Stimulated activated CD4-positive, alpha-beta T cell treated with anti-CD3 and anti-CD28 coated beads, Interleukin-1b, Interleukin-23, amount 100 ng/mL, for 1 hour (primary cell): ENCODE measurements at places on chromosomes 4 and X.

GRCh38 chr4:38857354-38858096 is 908 bp upstream of the TLR6 start:
- DNase-seq: no peak

GRCh38 chr4:151045907-151046306 is 30.8 kb upstream of the LRBA start:
- DNase-seq: no peak

- DNase-seq: no peak
Observed at GRCh38 chr4:101660607-101661006, 129.9 kb upstream of the BANK1 start.

- no peak for DNase-seq
Observed at GRCh38 chrX:150202641-150203247, 160.4 kb upstream of the MAMLD1 start.

GRCh38 chr4:154998284-154998683 is 210.2 kb upstream of the NPY2R start:
- DNase-seq: no peak

GRCh38 chr4:4247696-4248028 is 361 bp downstream of the TMEM128 start:
- no peak for DNase-seq

GRCh38 chrX:84144281-84144680 is 43.7 kb downstream of the RPS6KA6 start:
- no peak for DNase-seq

- no peak for DNase-seq
Observed at GRCh38 chr4:184064877-184065276, 152.8 kb downstream of the ENPP6 start.

DNA sequence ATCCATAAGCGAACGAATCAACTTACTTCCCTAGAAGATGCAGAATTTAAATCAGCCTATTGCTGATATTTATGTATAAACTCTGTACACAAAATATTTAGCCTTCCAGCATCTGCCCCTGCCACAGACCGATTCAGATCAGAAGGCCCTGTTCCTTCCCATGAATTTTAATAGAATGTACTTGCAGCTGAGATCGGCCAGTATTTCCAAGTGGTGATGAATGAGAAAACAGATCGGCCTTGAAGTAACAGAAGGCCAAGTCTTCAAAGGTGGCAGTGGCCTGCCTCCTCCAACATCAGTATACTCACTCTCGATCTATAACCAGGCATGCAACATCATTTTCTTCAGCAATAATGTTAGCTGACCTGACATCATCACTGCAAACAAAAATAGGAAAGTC is 66.4 kb downstream of the PRKG2 start:
- no peak for DNase-seq
